CD4-positive, alpha-beta T cell treated with Interleukin-17A for 1 hour (primary cell): ENCODE measurements at places on chromosomes 16 and 17.

- DNase-seq: no peak
Measured at GRCh38 chr16:82454152-82454551, 172.6 kb upstream of the CDH13 start.

GRCh38 chr16:4488499-4488967 lies 12.3 kb downstream of the HMOX2 start:
- DNase-seq: peak; percentile 69

- no peak for DNase-seq
Measured at GRCh38 chr16:12220766-12221165, 244.2 kb downstream of the SNX29 start.

GRCh38 chr16:65796481-65796880 lies 570.0 kb upstream of the CDH5 start:
- no peak for DNase-seq

DNA sequence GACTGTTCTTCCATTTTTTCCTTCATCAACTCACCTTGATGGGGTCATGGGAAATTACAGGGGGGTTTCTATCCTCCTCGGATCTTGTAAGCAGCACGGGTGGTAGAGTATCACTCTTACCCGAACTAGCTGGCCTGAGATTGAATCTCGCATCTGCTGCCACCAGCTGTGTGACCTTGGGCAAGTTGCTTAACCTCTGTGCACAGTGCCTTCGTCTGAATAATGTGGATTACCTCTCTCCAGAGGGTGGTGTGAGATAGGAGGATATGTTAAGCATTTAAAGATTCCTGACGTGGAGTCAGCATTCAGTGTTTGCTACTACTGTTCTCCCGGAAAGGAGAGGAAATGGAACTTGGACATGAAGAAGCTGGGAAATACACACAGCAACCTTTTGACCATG lies 24.4 kb downstream of the LASP1 start:
- no peak for DNase-seq
